CD4-positive, alpha-beta T cell treated with Interleukin-15 for 1 hour (primary cell): ENCODE measurements at places on chromosomes 4 and X.

GRCh38 chr4:108094131-108094530 lies 74.6 kb downstream of the LEF1 start:
- no peak for DNase-seq

DNA sequence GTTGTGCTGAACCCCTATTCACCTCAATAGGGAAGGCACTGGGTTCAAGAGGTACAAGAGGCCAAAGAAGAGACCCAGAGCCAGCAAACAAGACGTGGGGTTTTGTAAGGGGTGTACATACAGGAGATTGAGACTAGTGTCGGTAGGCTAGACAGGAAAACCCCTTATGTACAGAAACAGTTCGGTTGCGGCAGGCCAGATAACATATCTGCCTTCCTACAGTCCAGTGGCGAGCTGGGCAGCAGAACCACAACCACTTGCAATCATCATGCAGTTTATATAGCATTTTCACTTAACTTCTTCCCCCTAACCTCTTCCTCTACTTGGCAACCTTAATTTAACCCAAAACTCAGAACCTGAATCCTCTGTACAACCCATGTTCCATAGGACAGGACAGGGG lies 422.2 kb downstream of the PDHA2 start:
- no peak for DNase-seq

DNA sequence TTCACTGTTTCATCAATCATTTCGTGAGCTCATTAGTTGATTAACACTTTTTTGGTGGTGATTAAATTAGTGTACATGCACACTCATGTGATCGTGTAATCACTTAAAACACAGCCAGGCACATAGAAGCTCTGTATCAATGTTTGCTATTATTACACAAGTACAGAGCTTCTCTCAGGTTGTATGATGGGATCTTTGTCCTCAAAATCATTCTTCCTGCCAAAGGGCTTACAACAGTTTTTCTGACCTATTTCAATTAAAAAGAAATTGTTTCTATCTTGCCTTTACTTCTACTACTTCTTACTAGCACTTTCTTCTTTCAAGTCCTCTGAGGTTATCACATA lies 145.1 kb downstream of the AMELX start:
- DNase-seq, result no peak

DNA sequence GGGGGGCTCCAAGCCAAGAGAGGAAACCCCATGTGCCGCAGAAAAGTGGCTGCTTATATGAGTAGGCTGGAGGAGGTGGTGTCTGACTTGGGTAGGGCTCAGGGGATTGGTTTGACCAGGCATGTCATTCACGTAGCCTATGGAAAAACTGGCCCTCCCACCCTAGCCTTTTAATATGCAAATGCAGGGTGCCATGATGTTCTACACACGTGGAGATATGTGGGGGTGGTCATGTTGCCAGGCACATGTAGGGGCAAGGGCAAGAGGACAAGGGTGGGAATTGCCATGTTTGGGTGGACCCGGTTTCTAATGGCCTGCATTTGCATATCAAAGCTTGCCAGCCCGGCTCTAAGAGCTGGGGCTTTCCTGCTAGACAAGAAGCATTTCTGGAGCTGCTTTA lies 86.9 kb upstream of the SHISA3 start:
- DNase-seq, result no peak

- DNase-seq, result no peak
Observed at GRCh38 chrX:3582451-3582850, 131.0 kb downstream of the PRKX start.

GRCh38 chrX:134075894-134076718 lies 90.7 kb upstream of the GPC3 start:
- no peak for DNase-seq

GRCh38 chrX:18390941-18391538 lies 34.4 kb upstream of the CDKL5 start:
- DNase-seq, result peak; percentile 45

GRCh38 chr4:152572417-152573086 lies 36.7 kb upstream of the FBXW7 start:
- DNase-seq, result no peak

GRCh38 chrX:9503261-9503660 lies 38.4 kb downstream of the TBL1X start:
- DNase-seq, result no peak

DNA sequence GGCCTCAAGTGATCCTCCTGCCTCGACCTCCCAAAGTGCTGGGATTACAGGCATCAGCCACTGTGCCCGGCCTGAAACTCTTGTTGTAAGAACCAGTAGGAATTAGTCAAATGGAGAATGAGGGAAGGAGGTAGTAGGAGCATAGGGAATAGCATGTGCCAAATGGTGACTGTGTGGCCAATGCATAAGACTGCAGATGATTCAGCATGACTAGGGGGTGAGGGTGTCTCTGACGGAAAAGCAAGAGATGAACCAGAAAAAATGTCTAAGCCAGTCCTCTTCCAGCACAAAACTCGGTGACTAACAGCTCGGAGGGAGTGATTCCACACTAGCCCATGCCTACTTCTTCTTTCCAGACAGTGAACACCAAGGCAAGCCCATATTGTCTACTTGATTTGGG lies 58.2 kb upstream of the DUSP21 start:
- no peak for DNase-seq

- DNase-seq, result no peak
Observed at GRCh38 chr4:108270466-108271450, 102.0 kb upstream of the LEF1 start.

GRCh38 chr4:119958983-119959382 lies 107.7 kb downstream of the MAD2L1 start:
- DNase-seq, result no peak

GRCh38 chrX:153769865-153770600 lies 6.0 kb downstream of the PLXNB3 start:
- DNase-seq, result peak; percentile 14

GRCh38 chr4:111924696-111925095 lies 220.6 kb upstream of the FAM241A start:
- no peak for DNase-seq

DNA sequence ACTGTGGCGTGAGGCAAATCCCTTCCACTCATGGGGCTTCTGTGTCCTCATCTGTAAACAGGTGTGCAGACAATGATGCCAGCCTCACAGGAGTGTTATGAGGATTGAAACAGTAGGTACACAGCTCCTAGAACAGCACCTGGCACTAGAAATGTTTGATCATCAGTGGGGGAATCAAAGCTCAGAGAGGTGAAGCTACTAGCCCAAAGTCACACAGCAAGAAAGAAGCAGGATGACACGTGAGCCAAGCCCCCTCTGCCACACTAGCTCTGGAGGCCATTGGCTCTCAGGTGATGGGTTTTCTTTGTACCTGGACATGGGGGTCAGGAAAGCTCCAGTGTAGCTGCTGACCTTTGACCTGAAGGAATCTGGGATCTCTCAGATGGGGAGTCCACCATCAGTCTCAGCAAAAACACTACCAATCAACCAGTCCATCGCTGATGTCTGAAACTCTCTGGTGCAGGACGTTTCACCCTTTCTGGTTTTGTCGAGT lies 13.4 kb upstream of the SLC2A9 start:
- DNase-seq, result no peak

- DNase-seq, result no peak
Observed at GRCh38 chr4:476501-476900, 22.5 kb downstream of the ZNF721 start.

GRCh38 chr4:72084587-72085011 lies 52.8 kb downstream of the NPFFR2 start:
- no peak for DNase-seq

DNA sequence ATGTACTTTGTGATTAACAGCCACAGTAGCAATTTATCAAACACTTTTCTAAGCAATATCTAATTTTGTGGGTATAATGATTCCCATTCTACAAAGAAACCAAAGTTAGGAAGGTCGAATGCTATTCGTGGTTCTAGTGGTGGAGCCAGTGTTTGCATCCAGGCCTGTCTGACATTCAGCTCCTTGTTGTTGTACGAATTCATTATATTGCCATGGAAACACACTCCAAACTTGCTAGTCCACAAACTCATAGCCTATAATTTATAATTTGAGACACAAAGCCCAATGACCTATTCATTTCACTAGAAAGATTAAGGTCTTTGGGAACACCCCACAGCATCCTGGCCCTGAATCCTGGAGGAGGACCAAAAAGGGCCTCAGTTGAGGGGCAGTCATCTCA lies 52.0 kb upstream of the FRAS1 start:
- DNase-seq, result no peak

- DNase-seq, result no peak
Observed at GRCh38 chr4:98804403-98804802, 124.5 kb downstream of the EIF4E start.

- no peak for DNase-seq
Observed at GRCh38 chr4:133096972-133097371, 52.1 kb upstream of the PCDH10 start.

DNA sequence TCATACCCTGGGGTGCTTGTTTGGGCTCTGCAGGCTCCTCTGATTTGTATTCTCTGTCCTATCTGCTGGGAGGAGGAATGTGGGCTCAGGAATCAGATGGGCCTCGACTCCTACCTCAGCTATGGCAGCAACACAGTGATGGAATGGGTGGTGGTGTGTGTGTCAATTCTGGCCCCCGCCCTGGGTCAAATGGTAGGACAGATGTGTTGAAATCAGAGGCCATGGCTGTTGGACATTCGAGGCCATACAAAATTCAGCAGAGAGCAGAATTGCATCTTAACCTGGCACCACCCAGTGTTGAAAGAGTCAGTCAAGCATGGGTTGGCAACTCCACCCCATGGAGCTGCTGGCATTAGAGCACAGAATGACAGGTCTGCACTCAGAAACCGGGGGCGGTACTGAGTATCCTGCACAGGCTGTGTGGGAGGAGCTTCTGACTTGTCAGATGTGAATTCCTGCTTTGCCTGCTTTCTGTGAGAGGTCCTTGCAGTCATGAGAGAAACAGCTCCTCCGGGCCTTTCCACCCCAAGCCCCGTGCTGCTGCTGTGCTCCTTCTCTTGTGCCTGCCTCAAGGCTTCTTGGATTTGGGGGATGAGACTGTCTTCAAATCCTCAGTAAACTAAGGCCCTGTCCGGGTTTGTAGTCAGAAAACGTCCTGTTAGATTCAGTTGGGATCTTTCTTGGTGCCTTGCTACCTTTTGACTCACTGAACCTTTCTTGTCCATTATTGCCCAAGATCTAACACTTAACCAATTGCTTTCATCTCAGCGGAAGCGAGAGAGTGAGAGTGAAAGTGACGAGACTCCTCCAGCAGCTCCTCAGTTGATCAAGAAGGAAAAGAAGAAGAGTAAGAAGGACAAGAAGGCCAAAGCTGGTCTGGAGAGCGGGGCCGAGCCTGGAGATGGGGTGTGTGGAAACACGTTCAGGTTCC lies 13.0 kb downstream of the DKC1 start:
- no peak for DNase-seq

DNA sequence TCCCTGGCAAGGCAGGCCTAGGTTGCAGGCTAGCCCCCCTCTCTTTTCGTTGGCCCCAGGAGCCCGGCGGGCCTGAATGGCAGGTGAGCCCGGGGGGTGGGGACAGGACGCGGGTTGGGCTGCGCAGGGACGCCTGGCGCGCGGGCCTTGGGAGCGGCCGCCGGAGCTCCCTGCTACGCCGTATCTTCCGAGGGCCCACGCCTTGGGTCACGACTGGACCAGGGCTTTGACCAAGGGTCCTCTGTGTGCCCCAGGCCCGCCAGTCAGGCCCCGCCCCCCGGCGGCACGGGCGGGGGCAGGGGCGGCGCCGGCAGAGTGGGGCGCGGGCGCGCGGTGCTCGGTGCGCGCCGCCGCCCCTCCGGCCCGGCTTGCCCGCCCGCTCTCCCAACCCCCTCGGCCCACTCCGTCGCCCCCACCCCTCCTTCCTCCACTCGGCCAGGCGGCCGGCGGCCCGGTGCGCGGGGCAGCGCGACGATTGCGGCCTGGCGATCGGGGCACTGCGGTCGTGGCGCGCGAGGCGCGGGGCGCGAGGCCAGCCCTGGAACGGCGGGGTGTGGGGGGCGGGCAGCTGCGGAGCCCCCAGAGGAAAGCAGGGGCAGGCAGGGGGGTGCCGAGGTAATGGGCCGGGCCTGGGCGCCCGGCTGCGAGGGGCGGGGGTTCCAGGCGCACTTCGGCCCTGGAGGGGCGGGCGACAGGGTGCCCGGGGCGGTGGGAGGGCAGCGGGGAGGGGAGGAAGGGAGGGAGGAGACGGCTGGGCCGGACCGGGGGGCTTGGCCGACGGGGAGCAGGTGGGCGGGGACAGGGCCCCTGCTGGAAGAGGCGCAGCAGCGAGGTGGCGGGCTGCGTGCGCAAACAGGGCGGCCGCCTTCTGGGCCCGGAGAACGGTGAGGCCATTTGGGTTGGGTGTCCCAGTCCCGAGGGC lies at the start of gene PRRG3:
PRRG3 (plus strand) TSS at position 798 of the 922 bp plus-strand sequence. CDS start 3,357 bp downstream, outside the sequence.
- DNase-seq, result no peak

DNA sequence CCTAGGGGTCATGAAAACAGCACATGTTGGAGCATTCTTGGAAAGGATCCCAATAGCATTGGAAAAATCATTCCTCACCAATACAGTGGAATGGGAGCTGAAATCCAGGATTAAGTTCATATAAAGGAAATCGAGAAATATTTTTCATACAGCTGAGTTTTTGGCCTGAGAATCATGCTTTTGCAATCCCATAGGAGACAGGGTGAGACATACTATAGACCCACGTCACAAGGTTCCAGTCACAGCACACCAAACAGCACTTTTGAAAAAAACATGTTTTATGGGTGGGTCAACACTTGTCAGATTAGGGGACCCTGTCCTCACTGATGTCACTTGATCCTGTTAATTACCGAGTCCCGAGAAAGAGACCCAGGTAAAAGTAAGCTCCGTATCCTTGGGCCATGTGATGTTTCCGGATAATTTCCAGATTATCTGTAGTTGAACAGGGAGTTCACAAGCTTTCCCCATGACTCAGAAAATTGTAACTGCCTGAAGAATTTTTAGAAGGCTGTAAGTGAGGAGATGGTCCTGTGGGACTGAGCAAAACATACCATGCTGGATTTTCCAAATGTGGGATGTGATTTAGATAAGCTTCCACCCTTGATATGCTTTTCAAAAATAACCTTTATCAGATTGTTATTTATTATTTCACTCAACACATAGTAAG lies 80.9 kb upstream of the TLR3 start:
- no peak for DNase-seq

DNA sequence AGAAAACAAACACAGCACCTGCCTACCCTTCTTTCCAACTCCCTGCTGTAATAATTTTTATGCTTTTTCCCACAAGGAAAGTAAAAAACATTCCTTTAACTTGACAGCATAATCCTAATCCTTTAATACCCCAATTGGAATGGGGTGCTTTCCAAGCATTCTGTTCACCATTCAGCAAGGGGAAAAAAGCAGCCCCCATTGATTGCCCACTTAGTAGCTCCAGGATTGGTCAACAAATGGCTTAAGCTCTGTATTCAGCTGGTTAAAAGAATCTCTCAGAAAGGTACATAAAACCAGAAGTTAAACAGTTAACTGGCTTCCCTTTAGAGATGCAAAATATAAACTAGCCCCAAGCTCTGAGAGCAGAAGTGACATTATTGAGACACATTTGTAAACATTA lies 194.8 kb upstream of the ATOH1 start:
- DNase-seq, result no peak

DNA sequence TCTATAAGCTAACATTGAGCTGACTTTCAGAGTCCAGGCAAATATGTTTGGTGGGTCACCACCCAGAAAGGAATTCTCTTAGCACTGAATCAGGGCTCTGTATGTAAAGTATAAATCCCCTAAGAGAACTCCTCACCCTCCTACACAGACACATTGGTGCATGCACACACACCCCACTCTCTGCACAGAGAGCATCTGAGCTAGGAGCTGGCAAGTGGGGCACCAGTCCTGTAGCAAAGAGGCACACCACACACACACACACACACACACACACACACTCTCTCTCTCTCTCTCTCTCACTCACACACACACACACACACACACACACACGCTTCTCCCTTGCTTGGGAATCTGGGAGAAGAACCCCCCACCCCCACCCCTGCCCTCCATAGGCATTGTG lies 3.2 kb downstream of the SLITRK2 start:
- no peak for DNase-seq
